ENCODE measurements at places on chromosomes 6 and 20.

DNA sequence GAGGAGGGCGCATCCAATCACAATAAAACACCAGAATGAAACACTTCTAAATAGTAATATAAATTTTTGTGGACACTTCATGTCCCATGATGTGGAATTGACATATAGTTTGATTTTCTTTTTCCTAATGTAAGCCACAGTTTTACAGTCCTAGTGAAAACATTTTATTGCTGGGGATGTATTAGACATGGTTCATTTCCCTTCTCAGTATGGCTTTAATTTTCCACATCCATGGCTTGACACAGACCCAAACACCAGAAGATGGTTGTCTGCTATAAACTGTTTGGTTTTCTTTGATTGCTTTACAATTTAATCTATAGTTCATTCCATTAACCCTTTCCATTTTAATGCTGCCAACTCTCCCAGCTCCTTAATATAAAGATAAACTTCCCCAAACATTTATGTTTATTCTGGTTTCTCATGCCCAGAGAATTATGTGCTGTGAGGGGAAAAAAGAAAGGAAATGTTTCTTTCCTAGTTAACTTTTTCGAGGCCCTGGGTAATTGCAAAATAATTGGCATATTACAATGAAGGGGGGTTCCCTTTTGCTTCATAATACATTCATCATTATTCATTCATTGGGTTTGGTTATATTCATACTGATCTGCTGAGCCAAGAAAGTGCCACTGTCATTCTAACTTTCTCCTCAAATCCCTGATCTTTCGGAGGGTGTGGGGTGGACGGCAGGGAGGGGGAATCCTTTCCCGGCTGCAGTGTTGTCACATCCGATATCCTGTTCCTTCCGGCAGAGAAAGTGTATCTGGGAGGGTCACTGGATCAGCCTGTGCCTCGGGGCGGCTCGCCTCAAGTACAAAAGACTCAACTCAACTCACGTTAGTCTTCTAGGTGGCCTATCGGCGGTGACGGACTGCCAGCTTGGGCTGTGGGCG lies 127.6 kb upstream of the TFAP2D start:
- DNase-seq = no peak

- DNase-seq = no peak
Observed at GRCh38 chr6:113508249-113508648, 348.9 kb upstream of the MARCKS start.

GRCh38 chr6:116286773-116287358 lies 7.1 kb upstream of the TSPYL1 start:
- DNase-seq = no peak

DNA sequence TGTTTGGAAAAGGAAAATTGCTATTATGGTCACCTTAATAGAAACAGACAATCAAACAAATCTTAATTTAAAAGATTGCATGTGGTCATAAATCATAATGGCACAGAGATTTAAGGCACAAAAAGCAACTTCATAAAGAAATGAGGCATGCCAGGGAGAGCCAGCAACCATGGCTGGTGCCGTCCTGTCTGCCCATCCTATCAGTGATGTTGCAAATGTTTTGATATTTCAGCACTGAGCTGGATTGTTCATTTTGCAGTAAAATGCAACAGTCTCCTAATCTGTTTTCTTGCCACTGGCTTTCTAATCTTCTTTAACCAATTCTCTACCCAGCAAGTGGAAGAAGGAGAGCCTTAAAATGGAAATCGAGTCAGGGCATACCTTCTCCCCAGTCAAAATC lies 249.8 kb downstream of the SAMD5 start:
- DNase-seq = no peak

DNA sequence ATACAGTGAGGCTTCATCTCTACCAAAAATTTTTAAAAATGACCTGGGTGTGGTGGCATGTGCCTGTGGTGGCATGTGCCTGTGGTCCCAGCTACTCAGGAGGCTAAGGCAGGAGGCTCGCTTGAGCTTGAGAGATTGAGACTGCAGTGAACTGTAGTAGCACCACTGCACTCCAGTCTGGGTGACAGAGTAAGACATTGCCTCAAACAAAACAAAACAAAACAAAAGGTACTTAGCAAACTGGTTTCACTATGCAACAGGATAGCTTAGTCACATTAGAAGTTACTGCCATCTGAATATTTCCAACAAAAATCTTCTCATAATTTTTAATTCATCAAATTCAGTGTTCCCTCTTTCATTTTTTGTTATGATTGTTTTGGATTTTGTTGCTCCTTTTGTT lies 137.9 kb downstream of the QRSL1 start:
- DNase-seq = no peak

DNA sequence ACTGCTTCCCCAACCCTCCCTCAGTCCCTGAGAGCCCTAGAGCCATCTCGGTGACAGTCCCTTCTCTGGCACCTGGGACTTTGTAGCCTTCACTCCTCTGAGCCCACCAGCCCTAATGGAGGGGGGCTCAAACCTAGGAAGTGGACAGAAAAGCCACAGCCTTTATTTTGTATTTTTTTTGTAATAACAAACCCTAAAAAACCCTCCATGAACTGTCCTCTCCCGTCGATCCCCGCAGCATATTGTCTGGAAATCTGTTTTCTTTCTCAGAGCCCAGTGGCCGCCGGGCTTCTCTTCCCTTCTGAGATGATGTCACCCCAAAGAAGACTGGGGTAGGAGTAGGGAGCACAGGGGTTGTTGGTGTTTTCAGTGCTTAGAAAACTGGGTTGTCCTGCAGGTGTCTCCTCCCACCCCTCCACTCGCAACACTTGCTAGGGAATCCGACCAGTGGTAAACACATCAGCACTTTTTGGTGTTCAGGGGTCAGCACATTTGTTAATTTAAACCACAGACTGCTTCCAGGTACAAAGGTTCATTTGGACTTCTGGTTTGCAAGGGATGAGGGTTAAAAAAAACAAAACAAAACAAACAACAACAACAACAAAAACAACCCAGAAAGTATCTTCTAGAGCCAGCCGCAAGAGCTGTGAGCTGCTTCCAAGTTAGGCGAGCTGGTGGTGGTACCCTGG lies 9.9 kb downstream of the PAX1 start:
- DNase-seq = no peak

GRCh38 chr20:237489-237888 lies 10.4 kb downstream of the DEFB129 start:
- no peak for DNase-seq

GRCh38 chr6:40308533-40309306 lies 278.4 kb downstream of the LRFN2 start:
- DNase-seq = peak; percentile 7

DNA sequence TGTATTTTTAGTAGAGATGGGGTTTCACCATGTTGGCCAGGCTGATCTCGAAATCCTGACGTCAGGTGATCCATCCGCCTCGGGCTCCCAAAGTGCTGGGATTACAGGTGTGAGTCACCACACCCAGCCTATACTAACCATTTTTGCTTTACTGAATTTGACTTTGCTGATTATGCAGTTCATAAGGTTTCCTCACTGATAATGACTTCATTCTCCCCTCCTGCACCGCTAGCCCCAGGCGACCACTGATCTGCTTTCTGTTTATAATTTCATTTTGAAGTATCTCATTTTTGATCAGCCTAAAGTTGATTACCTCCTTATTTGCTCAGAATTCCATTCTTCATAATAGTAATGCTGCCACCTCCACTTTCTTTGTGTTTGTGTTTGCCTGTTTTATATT lies 48.7 kb upstream of the FAM83D start:
- DNase-seq = no peak

DNA sequence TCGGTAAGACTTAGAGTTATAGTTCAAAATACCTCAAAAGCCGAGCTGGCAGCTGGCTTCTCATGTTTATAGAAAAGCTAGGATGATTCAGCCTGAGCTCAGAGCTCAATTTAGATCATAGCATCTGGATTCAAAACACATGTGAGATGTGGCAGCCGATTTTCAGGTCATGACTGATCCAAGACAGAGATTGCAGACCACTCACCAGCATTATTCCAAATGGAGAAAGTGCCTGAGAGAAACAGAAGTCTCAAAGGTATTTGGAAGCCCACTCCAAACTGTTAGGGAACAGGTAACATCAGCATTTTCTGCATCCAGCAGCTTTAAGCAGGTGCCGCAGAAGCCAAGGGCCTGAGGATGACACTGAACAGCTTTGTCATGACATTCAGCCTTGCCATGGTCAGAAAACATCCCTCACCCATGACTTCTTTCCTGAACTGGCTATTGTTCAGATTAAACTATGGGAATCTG lies 102.2 kb downstream of the BACH2 start:
- no peak for DNase-seq

DNA sequence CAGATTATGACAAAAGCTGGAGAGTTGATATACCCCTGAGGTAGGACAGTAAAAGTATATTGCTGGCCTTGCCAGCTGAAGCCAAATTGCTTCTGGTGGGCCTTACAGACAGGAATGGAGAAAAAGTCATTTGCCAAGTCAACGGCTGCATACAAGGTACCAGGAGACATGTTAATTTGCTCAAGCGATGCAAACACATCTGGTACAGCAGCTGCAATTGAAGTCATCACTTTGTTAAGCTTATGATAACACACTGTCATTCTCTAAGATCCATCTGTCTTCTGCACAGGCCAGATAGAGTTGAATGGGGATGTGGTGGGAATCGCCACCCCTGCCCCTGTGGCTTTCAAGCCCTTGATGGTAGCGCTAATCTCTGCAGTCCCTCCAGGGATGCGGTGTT lies 40.4 kb upstream of the POPDC3 start:
- no peak for DNase-seq

DNA sequence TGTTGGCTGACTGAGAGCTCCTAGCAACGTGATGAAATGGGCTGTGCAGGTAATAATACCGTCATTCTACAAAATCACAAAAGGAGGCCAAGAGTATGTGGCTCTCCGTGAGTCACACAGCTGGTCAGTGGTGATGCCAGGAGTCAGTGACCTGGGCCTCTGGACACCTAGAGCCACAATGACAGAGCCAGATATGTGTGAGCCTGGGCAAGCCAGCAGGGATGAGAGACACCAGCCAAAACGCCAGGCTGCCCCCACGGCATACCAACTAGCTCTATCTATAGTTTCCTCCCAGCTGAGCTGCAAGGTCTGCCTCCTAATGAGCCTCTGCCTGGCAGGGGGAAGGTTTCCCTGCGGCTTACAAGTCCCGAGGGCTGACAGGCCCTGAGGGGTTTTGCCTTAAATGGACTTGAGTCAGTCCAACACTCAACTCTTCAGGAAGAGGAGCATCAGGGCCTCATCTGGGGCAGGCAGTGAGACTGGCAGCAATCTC lies 70.0 kb downstream of the CPNE5 start:
- DNase-seq = no peak

GRCh38 chr6:28159029-28159607 lies 17.4 kb downstream of the ZKSCAN8 start:
- no peak for DNase-seq

- no peak for DNase-seq
Observed at GRCh38 chr6:167479901-167480648, 155.2 kb downstream of the TTLL2 start.

DNA sequence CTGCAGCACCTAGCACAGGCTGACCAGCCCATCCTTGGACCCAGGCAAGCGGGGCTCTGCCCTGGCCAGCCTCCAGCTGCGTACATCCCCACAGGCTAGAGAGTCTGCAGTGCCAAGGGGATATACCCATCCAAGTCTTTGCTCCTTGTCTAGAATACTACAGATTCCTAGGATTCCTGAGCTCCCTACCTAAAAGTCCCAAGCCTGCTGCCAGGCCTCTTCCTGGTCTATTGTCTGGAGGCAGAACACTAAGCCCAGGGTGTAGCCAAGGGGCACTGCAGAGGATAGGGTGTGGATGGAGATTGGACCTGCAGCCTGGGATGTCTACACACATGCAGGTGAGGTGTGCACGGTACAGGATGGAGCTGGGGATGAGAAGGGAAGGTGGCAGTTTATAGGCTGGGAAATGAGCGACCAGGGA lies 90.0 kb upstream of the SIRPA start:
- DNase-seq = no peak

- DNase-seq = no peak
Observed at GRCh38 chr6:3315841-3316240, 57.1 kb downstream of the PSMG4 start.

DNA sequence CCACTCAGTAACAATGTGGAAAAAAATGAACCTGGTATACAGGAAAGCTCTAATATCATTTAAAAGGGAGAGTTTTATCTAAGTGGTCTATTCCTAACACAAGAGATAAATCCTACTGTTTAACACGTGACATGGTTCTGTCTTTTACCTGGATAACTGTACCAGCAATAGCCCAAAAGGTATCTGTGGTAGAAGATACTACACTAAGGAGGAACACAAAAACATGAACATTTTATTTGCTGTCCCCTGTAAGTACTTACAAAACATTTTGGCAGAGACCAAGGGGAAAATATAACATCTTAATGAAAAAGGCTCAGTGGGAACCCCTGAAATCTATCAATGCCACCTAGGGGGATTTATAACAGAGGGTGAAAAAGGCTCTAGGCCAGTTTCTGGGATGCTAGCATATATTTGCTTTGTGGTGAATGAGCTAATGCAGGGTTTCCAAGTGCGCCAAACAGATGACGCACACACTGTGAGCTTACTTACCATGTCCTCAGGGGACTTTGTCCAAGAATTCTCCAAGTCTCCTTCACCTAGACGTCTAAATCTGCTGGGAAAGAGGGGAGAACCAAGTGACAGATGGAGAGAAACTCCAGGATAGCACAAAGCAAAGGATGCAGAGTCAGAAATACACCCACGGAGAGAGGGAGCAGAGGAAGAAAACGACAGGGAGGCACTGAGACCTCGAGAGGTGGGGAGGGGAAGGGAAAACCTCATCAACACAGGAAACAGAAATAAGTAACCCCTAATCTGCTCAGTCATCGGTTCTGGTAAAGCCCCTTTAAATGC lies 147.9 kb upstream of the PRND start:
- no peak for DNase-seq

GRCh38 chr6:169222126-169222525 lies 31.5 kb downstream of the THBS2 start:
- no peak for DNase-seq

DNA sequence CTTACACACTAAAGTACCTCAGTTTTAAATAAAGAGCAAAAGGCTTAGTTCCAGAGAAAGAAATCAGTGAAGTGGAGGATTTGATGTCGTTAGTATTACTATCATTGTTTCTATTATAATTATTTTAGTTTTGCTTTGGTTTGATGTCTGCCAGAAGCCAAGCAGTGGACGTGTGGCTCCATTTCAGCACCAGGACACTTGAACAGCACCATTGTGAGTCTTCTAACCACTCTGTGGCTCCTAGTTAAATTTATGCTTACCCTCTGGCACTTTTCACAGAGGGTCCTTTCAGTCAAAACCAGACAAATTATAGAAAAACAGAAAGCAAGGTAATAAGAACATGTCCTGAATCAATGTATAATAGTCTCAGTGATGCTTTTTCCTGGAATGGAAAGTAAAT lies 3.4 kb downstream of the COL9A1 start:
- no peak for DNase-seq

DNA sequence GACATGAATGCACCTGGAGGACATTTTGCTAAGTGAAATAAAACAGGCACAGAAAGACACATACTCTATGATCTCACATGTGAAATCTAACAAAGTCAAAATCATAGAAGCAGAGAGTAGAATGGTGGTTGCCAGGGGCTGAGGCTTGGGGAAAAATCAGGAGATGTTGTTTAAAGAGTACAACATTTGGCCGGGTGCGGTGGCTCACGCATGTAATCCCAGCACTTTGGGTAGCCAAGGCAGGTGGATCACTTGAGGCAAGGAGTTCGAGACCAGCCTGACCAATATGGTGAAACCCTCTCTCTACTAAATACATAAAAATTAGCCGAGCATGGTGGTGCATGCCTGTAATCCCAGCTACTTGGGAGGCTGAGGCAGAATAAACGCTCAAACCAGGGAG lies 26.0 kb upstream of the LOC128125822 start:
- no peak for DNase-seq
